ENCODE measurements at places on chromosomes 1 and 21.

- DNase-seq, result no peak
These were observed 163.4 kb upstream of the DPYD start for GRCh38 chr1:98084188-98084587.

DNA sequence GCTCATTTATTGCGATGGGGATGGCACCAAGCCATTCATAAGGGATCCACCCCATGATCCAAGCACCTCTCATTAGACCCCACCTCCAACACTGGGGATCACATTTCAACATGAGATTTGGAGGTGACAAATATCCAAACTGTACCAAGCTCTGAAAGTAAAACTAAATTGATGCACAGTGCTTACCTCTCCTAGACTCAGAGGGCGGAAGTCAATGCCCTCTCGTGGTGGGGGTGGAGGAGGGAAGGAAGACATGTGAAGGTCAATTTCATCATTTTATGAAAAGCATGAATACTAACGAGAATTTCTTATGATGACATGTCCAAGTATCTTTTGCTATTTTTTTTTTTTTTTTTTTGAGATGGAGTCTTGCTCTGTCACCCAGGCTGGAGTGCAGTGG lies 120.0 kb downstream of the PGBD5 start:
- DNase-seq, result no peak

GRCh38 chr1:153941826-153942725 lies 4.4 kb downstream of the DENND4B start:
- DNase-seq, result no peak

DNA sequence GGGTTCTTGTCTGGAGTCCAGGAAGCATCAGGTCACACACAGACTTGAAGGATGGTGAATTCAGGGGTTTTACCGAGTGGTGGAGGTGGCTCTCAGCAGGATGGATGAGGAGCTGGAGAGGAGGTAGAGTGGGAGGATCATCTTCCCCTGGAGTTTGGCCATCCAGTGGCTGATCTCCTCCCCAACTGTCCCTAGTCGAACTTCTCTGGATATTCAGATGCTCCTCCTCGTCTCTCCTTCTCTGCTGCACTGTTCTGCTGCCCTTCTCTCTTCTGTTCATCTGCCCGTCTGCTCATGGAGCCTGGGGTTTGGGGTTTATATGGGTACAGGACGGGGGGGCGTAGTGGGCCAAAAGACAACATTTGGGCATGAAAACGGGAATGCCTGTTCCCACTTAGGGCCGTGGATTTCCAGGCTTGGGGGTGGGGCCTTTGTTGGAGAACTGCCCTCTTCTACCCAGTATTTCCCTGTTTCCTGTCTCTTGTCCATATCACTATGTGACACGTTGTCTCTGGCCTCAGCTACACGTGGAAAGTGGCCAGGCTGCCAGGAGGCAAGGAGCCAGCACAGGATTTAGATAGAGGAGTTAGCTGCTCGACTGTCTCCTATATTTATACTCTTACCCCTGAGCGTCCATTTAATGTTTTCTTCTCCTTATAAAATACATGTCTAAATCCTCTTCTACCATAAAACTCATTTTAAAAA lies 76.7 kb downstream of the SIPA1L2 start:
- DNase-seq, result no peak

DNA sequence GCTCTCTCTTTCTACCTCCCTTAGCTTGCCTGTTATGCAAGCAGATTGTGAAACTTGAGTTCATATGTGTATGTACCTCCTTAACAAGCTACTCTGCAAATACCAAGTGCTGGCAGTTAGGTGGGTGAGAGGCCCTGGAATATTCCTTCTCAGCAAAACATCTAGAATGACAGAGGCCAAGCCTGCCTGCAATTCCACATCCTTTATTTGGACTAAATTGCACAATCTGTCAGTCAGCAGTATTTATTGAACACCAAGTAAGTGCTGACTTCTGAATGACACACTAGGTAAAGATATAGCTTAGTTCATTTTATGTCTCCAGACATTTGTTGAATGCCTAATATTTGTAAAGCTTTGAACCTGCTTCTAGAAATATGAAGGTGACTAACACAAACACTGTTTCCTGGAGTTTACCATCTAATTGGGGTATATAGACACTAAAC lies 87.5 kb downstream of the RGL1 start:
- DNase-seq, result no peak

GRCh38 chr1:110328274-110328673 lies 10.9 kb upstream of the RBM15 start:
- no peak for DNase-seq

GRCh38 chr1:31372751-31373055 lies 173 bp downstream of the FABP3 start:
- no peak for DNase-seq

DNA sequence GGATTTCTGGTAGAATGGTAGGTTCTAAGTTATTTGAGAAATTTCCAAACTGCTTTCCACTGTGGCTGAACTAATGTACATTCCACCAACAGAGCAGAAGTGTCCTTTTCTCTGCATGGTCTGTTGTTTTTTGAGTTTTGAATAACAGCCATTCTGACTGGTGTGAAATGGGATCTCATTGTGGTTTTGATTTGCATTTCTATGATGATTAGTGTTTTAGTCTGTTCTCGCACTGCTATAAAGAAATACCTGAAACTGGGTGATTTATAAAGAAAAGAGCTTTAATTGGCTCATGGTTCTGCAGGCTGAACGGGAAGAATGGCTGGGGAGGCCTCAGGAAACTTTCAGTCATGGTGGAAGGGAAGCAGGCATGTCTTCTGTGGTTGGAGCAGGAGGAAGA lies 80.3 kb downstream of the SDCCAG8 start:
- DNase-seq, result no peak

- no peak for DNase-seq
These were observed 425 bp upstream of the TADA1 start for GRCh38 chr1:166876540-166876838.

Measured in GM23338 (cell line).